ENCODE measurements at places on chromosomes 3 and 15.

GRCh38 chr3:11624161-11624560, 19.6 kb downstream of the VGLL4 start:
- no peak for DNase-seq

DNA sequence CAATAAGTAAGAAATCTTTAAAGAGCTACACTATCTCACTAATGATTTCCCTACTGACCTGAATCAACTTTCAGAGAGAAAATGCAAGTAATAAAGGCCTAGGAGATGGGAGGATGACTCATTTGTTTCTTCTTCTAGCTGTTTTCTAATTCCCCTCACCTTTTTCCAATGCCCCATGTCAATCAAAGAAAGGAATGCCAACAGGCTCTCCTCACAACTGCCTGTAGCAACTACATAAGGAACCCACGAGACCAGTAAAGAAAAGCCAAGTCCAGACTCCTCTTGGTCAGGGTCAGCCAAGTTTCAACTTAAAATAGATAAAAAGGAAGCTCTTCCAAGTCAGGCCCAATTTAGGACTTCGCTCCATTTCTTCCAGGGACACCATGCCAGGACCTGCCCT, 201.9 kb downstream of the TNIK start:
- DNase-seq, result no peak

GRCh38 chr15:99282121-99282520, 30.8 kb downstream of the LRRC28 start:
- DNase-seq, result no peak

DNA sequence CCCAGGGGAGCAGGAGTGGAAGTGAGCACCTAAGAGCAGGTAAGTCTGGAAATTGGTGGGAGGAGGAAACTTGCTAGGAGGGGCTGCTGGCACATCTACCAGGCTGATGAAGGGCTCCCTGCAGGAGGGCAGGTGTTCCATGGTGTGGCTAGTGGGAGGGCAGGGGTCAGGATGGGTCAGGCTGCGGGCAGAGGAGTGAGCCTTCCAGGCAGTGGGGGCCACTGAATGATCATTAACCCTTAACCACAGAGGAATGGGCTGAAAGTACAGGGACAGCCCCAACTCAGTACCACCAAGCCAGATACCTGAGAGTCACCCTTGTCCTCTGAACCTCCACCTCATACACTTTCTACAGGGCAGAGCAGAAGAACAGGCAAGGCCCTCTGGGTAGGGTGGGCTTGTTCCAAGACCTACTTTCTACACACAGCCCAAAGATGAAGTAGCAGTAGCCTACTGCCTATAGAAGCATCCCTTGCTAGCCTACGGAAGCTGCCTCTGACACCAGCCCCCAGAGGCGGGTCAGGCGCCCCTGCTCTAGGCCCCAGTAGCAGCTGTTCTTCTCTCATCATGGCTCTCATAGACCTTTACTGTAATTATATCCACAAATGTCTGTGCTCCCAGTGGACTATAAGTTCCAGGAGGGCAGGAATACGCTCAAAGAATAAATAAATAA, 4.6 kb downstream of the RAB6B start:
- DNase-seq, result no peak

DNA sequence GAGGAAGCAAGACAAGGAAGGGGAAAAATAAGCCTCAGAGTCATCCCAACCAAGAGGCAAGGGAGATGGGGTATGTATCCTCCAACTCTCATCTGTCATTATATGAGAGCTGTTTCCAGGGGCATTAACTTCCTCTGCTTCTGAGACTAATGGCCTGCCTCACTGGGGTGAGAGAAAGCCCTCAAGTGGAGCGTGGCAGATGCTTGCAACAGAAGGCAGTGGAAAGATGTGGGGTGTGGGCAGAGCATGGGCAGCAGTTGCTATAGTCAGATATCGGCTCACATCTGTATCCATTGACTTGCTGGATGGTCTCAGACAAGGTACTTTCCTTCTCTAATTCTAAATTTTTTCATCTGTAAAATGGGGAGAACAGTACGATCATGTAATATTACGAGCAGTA, 81.7 kb upstream of the PLCL2 start:
- no peak for DNase-seq

DNA sequence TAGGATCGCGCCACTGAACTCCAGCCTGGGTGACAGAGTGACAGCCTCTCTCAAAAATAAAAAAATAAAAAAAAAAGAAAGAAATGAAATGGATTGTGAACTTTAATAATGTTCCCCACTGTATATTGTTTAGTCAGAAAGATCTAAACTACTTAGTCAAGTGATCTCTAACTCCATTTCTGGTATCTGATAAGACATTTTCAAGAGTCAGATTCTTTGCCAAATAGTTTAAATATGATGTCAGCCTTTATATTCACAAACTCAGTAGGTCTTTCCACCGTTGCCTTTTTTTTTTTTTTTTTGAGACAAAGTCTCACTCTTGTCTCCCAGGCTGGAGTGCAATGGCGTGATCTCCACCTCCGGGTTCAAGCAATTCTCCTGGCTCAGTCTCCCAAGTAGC, 29.0 kb upstream of the OSBPL11 start:
- DNase-seq, result no peak

GRCh38 chr15:58518626-58519025, 86.8 kb downstream of the LIPC start:
- DNase-seq, result no peak

DNA sequence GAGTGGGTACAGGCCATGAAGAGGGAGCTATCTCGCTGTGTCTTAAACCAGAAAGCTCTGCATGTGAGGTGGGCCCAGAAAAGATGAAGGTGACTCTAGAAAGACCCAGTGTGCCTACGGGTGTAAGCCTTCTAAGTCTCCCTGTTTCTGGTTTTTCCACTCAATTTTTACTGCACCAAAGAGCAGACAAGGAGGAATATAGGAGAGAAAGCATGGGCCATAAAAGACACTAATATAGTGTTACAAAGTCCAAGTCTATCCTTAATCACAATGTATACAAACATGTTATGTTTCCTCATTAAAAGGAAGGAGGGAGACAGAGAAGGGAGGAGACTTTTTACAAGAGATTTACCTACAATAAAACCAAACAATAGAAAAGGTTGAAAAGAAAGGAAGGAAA, 24.1 kb upstream of the ZKSCAN7 start:
- DNase-seq, result no peak

DNA sequence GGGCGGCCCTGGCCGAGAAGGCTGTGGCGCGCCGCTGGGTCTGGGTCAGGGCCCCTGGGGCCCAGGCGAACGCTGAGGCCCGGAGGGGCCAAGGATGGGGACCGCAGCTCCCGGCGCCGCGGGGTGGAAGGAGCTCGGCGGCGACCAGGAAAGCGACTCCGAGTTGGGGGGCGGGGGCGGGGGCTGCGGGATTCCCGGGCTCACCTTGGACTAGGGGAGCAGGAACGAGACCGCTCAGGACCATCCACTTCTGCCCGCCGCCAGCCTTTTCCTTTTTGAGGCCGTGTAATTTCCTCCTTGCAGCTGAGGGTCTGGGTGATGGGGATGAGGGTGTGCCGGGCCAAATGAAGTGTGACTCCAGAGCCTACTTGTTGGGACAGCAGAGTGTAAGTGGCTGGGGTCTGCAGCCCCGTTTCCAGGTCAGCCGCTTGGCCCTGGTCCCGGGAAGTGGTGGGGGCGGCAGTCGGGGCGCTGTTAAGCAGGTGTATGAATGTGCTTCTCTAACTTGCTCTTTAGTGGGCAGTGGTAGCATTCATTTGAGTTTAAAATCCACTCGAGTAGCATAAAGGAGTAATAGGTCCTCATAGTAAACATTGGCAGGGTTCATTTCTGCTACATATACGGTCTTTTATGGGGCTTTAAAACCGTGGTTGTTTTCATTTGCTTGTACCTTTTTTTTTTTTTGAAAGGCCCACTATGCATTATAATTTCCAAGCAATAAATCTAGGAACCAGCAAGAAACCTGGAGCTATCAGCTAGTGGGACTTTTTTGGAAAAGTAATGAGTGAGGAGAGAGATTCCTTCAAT, 717 bp downstream of the PXK start:
- DNase-seq, result no peak

GRCh38 chr3:128190501-128190900, 37.2 kb downstream of the EEFSEC start:
- DNase-seq, result no peak

All from NCI-H1048 (cell line).